ENCODE measurements at places on chromosomes 3 and 15. TPM values are rescaled to one million over a fixed set of nuclear protein-coding genes. Genes with fewer than 3 reads are reported as not detected.

ZNF80 gene
- total RNA-seq = 1.00 TPM

DNAH12 gene
- 0.14 TPM for total RNA-seq

TMEM207 gene
- total RNA-seq = not detected

KNL1 gene
- 51.7 TPM for total RNA-seq

PLA2G4D gene
- not detected for total RNA-seq

KLHL25 gene
- total RNA-seq = 5.7 TPM

CHRNA7 gene
- not detected for total RNA-seq

SLC28A1 gene
- total RNA-seq = not detected

CCR8 gene
- 12.6 TPM for total RNA-seq

CYP8B1 gene
- total RNA-seq = not detected

OXTR gene
- 1.4 TPM for total RNA-seq

SLC9C1 gene
- not detected for total RNA-seq

KCNMB2 gene
- total RNA-seq = not detected

FOXB1 gene
- total RNA-seq = 1.6 TPM

ARHGAP11A gene
- total RNA-seq = 143 TPM

GP9 gene
- total RNA-seq = not detected

CELF6 gene
- 0.91 TPM for total RNA-seq

CCDC39 gene
- total RNA-seq = not detected

PLD1 gene
- 1.2 TPM for total RNA-seq

PCOLCE2 gene
- total RNA-seq = not detected

PODXL2 gene
- 2.2 TPM for total RNA-seq

CYP11A1 gene
- total RNA-seq = not detected

PLSCR1 gene
- 87.2 TPM for total RNA-seq

UBE2E1 gene
- 70.7 TPM for total RNA-seq

CHDH gene
- total RNA-seq = 12.1 TPM

SPTSSB gene
- not detected for total RNA-seq

MOBP gene
- not detected for total RNA-seq

CPB1 gene
- total RNA-seq = not detected

NRROS gene
- 87.2 TPM for total RNA-seq

CFAP91 gene
- not detected for total RNA-seq

TMEM108 gene
- not detected for total RNA-seq

C3orf52 gene
- 9.0 TPM for total RNA-seq

KBTBD8 gene
- 8.0 TPM for total RNA-seq

RAD54L2 gene
- total RNA-seq = 35.6 TPM

ARMC8 gene
- total RNA-seq = 47.7 TPM

ANO10 gene
- 8.9 TPM for total RNA-seq

CPEB1 gene
- not detected for total RNA-seq

SERINC4 gene
- total RNA-seq = 0.23 TPM

IGSF10 gene
- not detected for total RNA-seq

TFDP2 gene
- total RNA-seq = 25.2 TPM

XIRP1 gene
- total RNA-seq = 0.11 TPM

MYH15 gene
- total RNA-seq = 0.20 TPM

IGF1R gene
- 15.9 TPM for total RNA-seq

KCNAB1 gene
- not detected for total RNA-seq

OR5K1 gene
- not detected for total RNA-seq

GOLGA6A gene
- total RNA-seq = not detected

ALPK3 gene
- 0.30 TPM for total RNA-seq

TPRG1 gene
- 29.5 TPM for total RNA-seq

ZBTB38 gene
- 19.7 TPM for total RNA-seq

RAD51 gene
- total RNA-seq = 64.7 TPM

ITIH3 gene
- not detected for total RNA-seq
